ENCODE measurements at places on chromosomes 12 and 14.

- no peak for DNase-seq
Observed at GRCh38 chr12:2453076-2453760, 341.6 kb upstream of the FKBP4 start.

GRCh38 chr14:88430976-88431375 is 45.5 kb downstream of the SPATA7 start:
- DNase-seq, result no peak

DNA sequence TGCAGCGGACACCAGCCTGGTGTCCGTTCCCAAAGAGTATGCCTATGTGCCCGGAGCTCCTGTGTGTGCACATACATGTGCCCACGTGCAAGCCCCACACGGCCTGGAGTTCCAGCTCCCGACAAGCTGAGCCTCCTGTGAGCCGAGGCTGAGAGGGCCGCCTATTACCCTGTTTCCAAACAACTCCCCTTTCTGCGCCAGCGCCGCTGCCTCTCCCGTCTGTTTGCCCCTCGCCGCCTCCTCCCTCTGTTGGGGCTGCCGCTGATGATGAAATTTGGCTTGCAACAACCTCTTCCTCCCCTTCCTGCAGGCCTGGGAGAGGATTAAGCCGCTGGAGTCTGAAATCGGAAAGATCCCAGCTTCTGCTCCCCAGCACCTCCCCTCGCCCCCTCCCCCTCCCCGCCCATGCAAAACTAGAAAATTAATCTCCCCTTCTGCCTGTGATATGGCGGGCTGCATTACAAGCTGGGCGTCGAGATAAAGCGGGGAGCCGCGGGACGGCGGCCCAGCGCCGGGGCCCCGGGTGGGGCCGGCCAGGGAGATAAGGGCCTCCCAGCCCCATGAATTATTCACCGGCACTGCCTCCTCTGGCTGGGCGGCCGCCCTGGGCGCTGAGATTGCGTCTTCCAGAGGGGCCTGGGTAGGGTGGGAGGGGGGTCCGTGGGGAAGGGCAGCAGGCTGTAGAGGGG is 6.8 kb upstream of the ASIC1 start:
- DNase-seq, result peak; percentile 87

DNA sequence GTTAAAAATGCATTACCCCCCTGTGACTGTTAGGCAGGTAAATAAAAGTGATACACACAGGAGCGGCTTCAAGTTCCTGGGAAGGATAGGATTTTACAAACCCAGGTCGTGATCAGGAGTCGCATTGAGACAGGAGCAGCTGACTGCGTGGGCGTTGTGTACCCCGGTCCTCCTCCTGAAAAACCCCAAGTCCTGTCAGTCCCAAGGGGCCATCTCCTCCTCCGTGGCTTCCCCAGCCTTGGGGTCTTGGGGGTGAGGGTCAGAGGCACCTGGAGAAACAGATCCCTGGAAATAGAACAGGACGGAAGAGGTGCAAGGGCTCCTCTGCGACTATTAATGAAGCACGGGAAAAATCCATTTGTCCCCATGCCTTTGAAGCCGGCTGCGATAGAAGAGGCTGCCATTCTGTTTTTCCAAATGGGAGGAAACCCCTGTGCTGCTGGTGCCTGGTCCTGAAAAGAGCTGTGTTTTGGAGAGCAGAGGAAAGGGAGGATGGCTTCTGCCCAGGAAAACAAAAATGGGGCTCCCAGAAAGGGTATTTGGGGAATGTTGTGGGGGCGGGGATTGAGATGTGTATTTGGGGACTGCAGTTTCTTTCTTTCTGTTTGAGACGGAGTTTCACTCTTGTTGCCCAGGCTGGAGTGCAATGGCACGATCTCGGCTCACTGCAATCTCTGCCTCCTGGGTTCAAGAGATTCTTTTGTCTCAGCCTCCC is 143.1 kb downstream of the ZNF664 start:
- no peak for DNase-seq

- DNase-seq, result no peak
Observed at GRCh38 chr14:24892497-24893051, 157.4 kb downstream of the STXBP6 start.

DNA sequence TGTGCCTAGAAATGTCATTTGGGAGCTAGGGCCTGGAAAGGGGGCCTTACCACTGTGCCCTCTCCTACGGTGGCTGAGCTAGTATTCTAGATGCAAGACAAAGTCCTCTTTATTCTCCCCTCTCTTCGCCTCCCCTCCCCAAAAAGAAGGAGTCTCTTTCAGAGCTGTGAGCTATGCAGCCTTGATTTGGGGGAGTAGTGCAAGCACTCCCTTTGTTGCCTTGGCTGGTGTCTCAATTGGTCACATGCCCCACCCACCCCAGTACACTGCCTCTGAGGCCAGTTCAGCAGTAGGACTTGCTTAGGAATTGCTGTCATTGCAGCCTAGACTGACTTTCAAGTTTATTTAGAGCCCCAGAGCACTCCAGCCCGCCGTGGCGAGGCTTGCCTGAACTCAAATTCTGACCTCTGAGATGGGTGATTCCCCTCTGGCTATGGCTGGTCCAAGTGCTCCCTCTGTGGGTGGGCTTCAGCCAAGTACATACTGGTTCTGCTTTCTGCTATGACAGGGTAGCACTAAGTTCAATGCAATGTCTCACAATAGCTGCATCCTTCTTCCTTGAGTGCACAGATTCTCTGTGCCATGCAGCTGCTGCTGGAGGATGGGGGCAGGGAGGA is 37.0 kb upstream of the FBXO33 start:
- peak; percentile 57 for DNase-seq

- no peak for DNase-seq
Observed at GRCh38 chr14:21204167-21205025, 48.5 kb upstream of the OR5AU1 start.

GRCh38 chr14:58755031-58755925 is 117.5 kb downstream of the DACT1 start:
- DNase-seq, result no peak

DNA sequence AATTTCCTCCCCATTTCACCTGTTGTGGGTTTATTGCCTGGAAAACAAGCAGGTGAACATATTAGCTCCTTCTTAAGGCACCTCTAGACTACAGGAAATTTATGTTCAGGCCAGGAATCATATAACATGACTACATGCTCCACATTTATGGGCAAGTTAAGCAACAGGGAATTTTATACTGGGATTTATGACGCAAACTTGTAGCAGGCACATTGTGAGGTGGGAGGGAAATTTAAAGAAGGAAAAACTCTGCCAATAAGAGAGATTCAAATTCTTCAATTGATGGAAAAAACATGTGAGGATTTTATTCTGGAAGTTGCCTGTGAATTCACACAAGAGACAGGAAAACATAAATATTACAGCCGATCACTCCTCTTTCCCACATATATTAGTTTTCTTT is 93.9 kb downstream of the TBC1D30 start:
- DNase-seq, result no peak

DNA sequence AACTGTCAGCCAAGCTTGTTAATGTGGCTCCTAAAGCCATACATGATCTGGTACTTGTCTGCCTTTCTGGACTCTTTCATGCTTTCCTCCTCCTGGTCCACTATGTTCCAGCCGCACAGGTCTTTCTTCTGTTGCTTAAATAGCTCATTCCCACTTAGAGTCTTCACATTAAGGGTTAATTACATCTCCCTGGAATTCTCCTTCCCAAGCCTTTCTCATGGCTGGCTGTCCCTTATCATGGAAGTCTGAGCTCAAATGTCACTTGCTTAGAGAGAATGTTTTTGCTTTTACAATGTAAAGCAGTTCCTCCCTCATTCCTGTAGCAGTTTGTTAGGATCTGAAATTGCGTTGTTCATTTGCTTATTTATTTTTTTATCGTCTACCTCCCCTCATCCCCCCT is 199.6 kb downstream of the TRHDE start:
- no peak for DNase-seq

GRCh38 chr14:68701001-68701741 is 91.7 kb downstream of the ZFP36L1 start:
- no peak for DNase-seq

DNA sequence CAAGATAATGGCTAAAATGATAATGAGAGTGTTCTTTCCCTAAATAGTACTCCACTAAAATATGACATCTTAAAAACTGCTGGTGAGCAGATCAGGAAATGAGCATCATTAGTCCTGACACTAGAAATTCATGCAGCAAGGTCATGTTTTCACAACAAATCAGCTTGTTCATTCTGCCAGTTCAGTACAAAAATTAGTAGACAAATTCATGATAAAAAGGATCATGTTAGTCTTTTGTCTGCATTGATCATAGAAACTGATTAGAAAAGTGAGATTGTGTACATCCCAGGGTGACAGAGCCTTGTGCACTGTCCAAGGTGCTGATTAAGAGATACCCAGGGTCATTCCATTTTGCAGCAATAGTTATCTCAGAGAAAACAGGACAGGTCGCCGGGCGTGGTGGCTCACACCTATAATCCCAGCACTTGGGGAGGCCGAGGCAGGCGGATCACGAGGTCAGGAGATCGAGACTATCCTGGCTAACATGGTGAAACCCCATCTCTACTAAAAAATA is 163.6 kb downstream of the RIMBP2 start:
- no peak for DNase-seq

GRCh38 chr12:54207539-54208294 is 18.9 kb upstream of the SMUG1 start:
- peak; percentile 94 for DNase-seq

DNA sequence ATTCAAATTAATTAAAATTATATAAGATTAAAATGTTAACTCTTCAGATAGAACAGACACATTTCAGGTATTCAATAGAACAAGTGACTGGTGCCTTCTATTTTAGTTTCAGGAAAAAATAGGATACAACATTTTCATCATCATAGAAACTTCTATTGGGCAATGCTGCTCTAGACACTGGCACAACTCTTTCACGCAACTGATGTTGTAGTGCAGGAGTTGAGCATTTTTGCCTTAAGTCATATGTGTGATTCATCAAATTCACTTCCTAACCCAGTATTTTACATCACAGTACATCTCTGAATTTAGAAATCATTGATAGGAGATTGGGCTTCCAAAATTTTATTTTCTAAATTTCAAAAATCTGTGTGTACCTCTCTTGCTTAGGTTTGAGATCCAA is 215.4 kb upstream of the DIO2 start:
- DNase-seq, result no peak

DNA sequence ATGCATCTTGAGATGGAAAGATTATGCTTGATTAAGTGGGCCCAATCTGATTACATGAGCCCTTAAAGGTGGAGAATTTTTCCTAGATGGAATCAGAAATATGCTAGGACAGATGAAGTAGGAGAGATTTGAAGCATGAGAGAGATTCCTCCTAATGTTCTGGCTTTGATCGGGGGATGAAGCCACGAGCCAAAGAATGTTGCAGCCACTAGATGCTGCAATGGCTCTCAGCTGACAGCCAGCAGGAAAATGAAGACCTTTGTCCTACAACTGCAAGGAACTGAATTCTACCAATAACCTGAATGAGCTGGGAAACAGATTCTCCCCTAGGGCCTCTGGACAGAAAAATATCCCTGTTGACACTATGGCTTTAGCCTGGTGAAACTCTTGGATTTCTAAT is 82.6 kb upstream of the ATP2B1 start:
- DNase-seq, result no peak

- no peak for DNase-seq
Observed at GRCh38 chr12:66235626-66236281, 46.7 kb downstream of the IRAK3 start.

DNA sequence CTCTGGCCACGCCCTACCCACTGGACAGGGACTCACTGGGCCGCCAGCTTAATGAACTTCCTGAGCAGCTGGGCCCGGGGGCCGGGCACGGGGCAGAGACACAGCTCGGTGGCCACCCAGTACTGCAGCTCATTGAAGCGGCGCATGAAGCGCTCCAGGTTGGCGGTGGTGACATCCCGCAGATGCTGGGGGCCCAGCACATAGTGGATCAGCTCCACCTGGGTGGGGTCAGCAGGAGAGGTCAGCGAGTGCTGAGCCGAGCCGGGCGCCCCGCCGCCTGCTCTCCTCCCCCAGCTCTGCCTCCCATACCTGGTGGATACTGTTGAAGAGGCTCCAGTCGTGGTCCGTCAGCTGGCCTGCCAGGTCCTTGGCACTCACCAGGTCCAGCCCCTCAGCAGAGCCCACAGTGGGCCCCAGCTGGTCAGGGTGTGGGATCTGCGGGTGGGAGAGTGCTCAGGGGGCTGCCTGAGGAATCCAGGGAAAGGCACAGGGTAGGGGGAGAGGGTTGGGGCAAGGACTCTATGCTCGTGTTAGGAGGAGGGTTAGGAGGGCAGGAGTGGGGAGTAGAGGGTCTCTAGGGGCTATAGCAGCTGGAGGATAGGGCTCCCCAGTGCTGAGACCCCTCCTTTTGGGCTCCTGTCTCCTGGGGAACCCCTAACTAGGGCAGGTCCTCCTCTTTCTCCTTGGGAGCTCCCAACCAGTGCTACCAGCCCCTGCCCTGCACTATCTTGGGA is 15.5 kb upstream of the ENDOU start:
- DNase-seq, result no peak

DNA sequence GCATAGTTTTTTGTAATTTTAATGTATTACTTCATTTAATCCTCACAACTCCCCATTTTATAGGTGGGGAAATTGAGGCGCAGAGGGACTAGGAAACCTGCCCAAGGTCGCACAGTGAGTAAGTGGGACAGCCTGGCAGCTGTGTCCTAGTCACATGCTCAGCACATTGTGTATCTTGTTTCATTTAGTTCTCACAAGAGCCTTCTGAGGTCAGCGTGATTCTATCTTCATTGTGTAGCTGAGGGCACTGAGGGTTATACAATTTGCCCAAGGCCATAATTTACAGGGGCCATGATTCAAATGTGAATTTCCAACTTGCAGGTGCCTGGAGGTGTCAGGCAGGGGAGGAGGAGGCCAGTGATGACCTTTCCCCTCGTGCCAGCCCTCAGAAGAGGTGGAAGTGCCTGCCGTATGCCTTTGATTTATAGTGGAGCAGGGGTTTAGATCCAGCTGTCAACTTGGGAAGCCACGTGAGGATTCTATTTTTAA is 30.3 kb upstream of the SMOC1 start:
- DNase-seq, result no peak

GRCh38 chr12:124326104-124326503 is 31.2 kb downstream of the RFLNA start:
- no peak for DNase-seq

- no peak for DNase-seq
Observed at GRCh38 chr12:12804432-12804886, 8.7 kb upstream of the DDX47 start.

- peak; percentile 94 for DNase-seq
Observed at GRCh38 chr14:59189786-59190368, 1.4 kb downstream of the DAAM1 start.

- no peak for DNase-seq
Observed at GRCh38 chr14:74571901-74572725, 39.9 kb downstream of the LTBP2 start.

DNA sequence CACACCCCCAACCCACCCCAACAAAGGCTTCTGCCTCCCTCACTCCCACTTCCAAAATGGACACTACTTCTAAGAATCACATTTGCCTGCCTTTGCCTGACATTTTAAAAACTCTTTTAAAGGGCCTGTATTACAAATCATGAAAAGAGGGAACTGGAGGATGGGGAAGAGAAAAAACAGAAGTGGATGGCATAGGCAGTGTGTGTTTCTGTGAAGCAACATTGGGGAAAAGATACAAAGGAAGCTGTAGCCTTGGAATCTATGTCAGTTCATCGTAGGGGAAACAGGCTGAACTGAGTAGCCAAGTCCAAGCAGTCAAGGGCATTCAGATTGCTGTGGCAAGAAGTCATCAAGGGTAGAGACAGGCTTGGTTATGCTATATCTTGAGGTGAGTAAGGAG is 273.9 kb downstream of the BTG1 start:
- no peak for DNase-seq
